Naive thymus-derived CD8-positive, alpha-beta T cell (primary cell): ENCODE measurements at places on chromosomes 11 and 22.

GRCh38 chr11:132540581-132540980 lies 991.7 kb downstream of the OPCML start:
- DNase-seq = no peak

DNA sequence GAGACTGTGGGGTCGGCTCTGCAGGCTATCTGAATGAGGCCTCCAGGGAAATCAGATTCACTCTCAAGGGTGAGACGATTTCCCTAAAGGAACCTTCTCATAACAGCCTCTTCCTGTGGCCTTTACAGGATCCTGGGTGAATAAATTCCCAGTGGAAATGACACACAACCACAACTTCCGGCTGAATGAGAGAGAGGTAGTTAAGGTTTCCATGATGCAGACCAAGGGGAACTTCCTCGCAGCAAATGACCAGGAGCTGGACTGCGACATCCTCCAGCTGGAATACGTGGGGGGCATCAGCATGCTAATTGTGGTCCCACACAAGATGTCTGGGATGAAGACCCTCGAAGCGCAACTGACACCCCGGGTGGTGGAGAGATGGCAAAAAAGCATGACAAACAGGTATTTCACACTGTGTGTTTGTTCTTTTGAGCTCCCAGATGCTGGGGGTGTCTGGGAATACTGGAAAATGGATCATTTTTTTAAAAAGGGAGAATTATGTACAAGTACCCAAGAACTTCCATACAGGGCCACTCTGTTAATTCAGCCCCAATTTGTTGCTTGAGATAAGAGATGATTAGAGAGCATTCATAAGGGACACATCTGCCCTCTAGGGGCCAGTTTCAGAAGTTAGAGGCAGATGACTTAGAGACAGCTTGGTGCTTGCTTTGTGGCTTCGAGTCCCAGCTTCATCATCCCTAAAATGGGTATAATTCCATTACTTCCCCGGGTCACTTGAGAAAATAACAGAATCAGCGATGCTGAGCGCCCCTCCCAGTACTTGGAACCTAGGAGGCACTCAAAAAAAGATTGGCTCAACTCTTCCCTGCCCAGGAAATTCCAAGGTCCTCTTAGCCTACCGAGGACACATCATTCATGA lies 10.2 kb downstream of the SERPIND1 start:
- DNase-seq = peak; percentile 26

DNA sequence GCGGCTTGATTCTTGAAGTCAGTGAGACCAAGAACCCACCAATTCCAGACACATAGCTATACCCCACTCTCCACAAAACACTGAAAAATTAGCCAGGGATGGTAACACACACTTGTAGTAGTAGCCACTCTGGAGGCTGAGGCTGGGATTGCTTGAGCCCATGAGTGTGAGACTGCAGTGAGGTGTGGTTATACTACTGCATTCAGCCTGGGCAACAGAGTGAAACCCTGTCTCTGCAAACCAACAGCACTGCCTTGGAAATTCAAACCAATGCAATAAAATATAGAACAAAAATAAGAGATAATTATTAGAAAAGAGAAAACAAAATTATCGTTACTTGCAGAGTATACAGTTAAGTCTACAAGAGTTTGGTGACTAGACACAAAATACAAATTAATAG lies 20.2 kb upstream of the PRDM10 start:
- no peak for DNase-seq

- no peak for DNase-seq
These were observed 73.3 kb upstream of the ISX start for GRCh38 chr22:34992672-34993071.

GRCh38 chr11:69640995-69641581 lies at the start of gene CCND1:
Gene CCND1, plus strand, starts transcription at chr11:69641156. Its CDS starts 158 bp downstream, at chr11:69641314.
- DNase-seq = no peak

DNA sequence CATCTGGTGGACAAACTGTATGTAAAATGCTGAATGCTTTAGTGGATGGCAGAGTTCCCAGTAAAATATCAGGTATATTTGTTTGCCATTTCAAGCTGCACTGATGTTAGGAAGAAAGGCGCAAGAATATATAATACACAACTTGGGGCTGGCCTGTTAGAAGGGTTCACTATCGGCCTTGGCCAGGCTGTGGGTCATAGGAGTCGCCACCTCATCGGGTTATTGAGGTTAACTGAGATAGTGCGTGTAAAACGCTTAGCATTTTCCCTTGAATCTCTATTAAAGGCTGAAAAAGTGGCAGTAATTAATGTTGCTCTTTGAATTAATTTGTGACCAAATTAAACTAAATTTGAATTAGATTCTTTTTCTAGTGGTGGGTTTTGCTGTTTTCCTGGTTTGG lies 5.1 kb downstream of the FAM118A start:
- DNase-seq = no peak

DNA sequence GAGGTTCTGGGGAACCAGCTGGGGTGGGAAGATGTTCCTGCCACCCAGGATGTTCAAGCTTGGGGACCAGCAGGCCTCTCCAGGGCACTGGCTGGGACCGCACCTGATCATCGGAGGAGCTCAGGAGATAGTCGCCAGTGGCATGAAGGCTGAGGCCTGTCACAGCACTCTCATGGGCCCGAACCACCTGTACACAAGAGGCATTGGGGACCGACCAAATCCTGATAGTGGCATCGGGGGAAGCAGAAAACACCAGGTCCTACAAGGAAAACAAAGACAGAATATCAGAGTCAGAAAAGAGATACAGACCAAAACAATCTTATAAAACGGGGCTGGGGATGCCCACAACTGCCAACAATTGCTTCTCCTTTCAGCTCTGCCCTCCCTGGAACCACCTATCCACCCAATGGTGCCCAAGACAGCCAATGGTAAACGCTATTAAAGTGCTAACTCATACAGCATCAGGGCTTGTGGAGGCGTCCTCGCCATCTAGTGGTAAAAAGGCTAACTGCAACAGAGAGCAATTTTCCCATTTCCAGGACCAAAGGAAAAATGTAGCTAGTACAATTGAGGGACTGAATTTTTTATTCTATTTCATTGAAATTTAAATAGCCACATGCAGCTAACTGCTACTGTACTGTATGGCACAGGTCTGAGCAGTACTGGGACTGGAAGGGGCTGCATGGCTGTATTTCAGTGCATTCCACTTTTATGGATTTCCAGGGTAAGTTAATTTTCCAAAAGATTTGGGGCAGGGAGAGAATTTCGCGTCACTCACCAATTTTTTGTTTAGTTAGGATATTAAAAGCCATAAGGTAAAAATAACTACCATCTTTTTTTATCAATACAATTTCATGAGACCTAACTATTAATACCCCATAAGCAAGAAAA lies 7.1 kb downstream of the PRPF19 start:
- DNase-seq = peak; percentile 56

DNA sequence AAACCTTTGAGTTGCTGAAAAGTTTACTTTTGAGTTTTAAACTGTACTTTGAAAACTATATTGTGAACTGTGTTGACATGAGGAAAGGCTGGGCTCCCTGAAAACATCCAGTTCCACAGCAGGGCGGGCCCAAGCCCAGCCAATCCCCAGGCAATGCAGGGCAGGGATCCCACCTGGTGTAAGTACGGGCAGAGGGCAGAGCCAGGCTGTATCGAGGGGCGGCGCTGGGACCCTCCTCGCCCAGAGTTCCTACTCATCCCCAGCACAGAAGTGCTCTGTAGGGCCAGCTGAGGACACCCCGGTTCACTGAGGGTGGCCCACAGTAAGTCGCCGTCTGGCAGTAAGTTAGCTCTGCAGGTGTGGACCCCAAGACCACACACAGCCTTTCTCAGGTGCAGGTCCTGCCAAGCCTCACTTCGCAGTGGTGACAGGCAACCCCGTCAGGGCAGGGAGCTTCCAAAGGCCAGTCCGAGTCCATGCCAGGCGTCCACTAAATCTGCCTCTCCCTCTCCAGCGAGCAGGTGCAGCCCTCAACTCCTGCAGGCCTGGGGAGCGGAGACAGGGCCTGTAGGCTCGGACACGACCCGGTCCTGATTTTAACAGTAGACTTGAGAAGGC lies 6.3 kb downstream of the RASSF7 start:
- DNase-seq = no peak

DNA sequence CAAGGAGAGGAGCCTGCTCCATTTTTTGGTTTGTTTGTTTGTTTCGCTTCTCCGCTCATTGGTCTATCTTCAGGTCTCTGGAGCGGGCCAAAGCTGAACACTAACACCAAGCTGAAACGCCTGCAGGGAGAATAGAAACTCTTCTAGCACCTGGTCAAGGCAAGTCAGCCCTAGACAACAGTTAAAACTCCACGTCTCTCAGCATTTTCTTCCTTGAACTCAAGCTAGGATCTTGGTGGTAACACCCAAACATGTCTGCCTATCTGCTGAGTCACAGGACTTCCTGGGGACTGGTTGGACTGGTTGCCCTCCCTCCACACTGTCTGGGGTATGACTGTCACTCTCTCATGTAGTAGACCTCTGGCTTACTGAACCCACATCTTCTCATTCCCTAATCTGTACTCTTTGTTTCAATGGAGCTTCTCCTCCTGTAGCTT lies 23.9 kb upstream of the RBFOX2 start:
- DNase-seq = no peak

DNA sequence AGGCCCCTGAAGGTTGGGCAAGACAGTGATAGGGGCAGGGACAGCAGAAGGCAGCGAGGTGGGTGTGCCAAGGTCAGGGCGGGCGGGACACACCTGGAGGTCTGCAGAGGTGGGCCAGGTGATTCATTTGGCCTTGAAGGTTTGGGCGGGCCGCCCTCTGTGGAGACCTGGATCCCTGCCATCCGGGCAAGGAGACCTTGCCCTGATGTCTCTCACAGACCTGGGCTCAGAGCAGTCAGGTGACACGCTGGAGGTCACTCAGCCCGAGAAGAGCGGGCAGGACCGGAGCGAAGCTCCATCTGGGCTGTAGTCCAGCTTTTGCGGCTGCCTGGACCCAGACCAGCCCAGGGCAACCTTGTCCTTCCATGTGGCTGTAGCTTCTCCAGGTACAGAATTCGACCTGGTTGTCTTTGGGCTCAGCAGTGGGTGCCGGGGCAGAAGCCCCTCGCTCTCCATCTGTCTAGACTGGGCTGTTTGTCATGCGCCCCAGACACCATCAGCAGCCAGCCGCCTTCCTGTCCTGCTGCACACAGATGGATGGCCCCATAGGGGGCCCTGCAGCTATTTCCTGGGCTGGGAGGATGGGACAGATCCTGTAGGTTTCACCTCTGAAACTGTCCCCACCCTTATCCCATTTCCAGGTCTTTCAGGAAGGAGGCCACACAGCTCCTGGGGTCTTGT lies 3.1 kb downstream of the MRGPRG start:
- no peak for DNase-seq

- no peak for DNase-seq
These were observed 63.6 kb upstream of the LRRC4C start for GRCh38 chr11:41522899-41523672.

DNA sequence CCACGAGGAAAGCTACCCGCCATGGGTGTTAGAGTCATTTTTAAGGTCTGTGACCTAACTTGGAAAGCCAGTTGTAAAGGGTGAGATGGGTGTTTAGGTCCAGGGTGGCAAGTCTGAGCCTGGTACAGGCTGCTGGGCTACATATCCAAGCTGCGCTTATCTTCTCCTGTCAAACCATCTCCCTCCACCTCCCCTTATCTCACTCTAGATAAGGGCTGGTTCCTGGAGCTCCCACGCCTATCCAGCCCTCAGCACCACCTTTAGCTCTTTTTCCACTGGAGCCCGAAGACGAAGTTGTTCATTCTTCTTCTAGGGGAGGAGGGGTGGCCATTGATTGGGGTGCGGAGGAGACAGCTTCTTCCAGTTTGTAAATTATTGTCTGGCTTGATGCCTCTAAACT lies 48.5 kb downstream of the MICAL2 start:
- DNase-seq = no peak

GRCh38 chr11:31922450-31922849 lies 111.3 kb upstream of the PAX6 start:
- no peak for DNase-seq

DNA sequence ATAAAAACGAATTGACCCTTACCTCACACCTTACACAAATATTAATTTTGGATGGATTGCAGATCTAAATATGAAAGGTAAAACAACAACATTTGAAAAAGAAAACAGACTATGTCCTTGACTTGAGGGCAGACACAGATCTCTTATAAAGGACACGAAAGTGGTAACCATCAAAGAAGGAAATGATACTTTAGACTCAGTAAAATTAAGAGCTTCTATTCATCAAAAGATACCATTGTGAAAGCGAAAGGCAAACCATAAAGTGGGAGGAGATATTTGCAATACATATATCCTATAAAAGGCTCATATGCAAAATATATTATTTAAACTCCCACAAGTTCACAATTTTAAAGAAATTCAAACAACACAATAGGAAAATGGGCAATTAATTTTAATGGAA lies 5.0 kb downstream of the HEPACAM start:
- DNase-seq = no peak

DNA sequence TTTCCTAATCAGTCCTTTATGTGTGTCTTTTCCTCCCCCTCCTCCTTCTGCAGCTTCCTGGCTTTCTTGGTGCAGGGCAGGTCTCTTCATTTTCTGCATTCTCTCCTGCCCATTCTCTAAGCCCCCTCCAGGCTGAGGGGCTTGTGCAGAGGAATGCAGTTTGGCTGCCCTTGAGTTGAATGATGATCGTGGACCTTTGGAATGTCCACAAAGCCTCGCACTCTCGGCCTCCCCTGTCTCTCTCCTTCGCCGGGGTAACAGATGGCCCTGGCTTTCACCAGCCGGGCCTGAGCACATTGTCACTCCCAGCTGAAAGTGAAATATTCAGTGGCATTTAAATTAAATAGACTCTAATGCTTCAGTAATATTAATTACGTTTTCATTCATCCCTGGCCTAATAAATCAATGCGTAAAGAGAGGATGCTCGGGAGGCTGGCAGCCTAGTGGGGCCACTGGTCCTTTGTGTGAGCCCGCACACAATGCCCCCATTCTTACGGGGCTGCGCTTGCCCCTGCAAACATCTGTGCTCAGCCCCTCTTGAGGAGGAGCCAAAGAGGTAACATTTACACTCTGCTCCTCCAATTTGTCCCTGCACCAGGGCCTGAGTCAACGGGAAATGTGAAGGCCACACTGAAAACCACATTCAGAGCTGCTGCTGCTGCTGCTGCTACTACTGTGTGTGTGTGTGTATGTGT lies 64.9 kb upstream of the PAX6 start:
- DNase-seq = no peak

- no peak for DNase-seq
These were observed 22.5 kb downstream of the DRD4 start for GRCh38 chr11:659532-660085.

- DNase-seq = no peak
These were observed 8.5 kb downstream of the BACE1-AS start for GRCh38 chr11:117299351-117300282.

DNA sequence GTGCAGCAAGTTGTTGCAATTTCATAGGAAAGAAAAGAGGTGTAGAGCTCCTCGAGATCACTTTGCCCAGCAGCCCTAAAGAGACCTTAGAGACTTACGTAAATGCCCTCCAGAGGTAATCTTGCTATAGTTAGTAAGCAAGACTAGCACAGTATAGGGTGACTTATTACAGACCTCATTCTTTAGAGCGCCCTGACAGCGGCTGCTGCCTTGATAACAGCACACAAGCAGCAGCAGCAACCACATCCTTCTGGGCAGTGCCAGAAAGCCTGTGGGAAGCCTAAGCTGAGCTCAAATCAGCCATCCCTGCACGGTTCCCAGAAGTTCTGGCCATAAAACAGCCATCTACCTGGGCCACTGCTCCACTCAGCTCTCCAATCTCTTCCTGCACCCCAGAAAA lies 22.6 kb upstream of the OR56B1 start:
- DNase-seq = no peak
